ENCODE measurements at places on chromosomes 3 and 15.

- DNase-seq: no peak
These were observed 124.8 kb downstream of the LIPC start for GRCh38 chr15:58556541-58556940.

DNA sequence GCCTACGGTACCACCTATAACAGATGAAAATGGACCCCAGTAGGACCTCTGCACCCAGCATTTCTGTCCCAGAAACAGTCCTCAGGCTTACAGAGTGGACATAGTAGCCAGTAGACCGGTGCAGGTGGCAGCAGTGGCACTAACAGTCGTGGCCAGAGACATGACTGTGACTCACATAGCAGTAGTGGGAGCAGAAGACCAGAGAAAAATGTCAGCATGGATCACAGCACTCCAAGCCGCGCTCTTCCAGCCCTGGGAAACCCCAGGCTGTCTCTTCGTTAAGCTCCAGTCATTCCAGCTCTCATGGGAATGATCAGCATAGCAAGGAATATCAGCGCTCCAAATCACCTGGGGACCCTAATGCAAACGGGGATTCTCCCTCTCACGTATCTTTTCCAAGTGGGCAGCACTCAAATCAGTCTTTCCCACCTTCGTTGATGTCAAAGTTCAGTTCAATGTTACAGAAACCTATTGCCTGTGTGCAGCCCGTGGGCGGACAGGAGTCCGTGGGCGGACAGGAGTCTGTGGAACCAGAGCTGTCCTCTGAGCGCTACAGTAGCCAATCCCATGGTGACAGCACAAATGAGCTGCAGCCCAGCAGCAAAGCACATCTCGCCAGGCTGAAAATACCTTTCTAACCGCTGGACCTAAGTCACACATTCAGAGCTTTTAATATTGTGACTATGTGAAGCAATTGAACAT is 10.5 kb downstream of the BFSP2 start:
- no peak for DNase-seq

GRCh38 chr3:76702676-76703075 is 337.2 kb upstream of the ROBO2 start:
- no peak for DNase-seq

DNA sequence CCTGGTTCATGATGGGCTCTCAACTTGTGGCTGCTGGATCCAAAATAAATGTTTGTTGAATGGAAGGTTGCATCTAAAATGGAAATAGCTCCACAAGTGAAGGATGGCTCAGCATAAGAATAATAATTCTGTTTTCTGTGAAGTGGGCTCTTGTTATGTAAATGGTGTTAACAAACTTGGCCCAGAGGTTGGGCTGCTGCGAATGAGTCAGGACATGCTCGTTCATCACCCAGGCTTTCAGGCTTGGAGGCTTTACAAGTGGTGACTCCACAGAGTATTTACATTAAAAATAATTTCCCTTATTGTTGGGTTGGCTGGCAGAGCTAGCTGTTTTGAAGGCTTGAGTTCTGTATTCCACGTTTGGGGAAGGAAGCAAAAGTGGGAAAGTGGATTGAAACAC is 60.5 kb downstream of the ITGB5 start:
- peak; percentile 75 for DNase-seq

GRCh38 chr15:74420193-74420905 is 13.4 kb downstream of the SEMA7A start:
- DNase-seq: peak; percentile 64

- DNase-seq: peak; percentile 67
These were observed 128.6 kb downstream of the DUT start for GRCh38 chr15:48459571-48460442.
